ENCODE measurements at places on chromosomes 6 and 20.

GRCh38 chr6:72248621-72249020 lies 362.3 kb downstream of the RIMS1 start:
- no peak for DNase-seq

- DNase-seq, result no peak
Observed at GRCh38 chr6:21616005-21616404, 22.5 kb downstream of the SOX4 start.

DNA sequence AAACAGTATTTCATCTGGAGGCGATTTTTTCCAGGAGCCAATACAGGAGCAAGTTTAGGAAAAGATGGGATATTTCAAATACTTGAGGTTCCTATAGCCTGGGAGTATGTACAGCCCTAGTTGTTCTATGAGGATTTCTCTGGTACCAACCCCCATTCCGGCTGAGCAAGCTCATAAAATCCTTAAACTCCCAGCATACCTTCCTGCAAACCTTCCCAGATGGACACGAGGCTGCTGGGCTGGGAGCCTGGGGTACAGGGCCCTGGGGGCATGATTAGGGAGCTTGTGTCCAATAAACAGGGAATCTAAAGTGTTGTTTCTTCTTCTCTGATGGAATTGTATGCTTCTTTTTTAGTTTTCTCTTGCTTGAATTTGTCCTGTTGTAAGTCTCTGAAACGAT lies 1.5 kb downstream of the PRRC2A start:
- DNase-seq, result no peak

DNA sequence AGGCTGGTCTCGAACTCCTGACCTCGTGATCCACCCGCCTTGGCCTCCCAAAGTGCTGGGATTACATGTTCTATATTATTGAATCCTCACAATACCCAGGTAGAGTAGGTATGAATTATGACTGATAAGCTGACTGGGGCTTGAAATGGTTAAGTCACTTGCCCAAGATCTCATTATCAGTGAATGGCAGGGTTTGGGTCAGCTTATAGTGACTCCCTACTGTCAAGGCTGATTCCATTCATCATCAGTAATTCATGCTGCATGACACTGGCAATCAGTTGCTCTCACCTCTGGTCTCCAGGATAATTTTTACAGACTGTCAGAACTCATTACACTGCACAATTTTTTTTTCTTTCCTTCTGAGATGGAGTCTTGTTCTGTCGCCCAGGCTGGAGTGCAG lies 127.6 kb downstream of the KIF13A start:
- no peak for DNase-seq

DNA sequence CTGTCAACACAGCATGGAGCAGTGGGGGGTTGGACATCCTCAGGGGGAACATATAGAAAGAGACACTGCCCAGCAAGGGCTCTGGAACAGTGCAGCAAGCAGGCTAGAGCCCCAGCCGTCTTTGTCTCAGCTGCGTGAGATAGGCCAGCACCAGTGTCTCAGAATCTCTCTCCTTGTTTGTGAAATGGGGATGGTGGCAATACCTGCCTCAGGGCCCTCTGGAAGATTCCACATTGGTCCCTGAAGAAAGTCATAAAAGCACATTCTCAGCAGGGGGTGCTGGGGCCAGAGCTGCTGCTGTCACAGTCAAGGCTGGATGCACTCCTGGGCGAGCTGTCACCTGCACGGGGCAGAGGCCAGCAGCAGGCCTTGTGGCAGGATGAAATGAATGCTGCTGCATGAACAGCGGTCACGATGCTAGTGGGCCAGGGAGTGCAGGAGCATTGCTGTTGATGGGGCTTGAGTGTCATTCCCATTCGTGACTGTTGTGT lies 121.7 kb downstream of the SYCP2 start:
- DNase-seq, result no peak

DNA sequence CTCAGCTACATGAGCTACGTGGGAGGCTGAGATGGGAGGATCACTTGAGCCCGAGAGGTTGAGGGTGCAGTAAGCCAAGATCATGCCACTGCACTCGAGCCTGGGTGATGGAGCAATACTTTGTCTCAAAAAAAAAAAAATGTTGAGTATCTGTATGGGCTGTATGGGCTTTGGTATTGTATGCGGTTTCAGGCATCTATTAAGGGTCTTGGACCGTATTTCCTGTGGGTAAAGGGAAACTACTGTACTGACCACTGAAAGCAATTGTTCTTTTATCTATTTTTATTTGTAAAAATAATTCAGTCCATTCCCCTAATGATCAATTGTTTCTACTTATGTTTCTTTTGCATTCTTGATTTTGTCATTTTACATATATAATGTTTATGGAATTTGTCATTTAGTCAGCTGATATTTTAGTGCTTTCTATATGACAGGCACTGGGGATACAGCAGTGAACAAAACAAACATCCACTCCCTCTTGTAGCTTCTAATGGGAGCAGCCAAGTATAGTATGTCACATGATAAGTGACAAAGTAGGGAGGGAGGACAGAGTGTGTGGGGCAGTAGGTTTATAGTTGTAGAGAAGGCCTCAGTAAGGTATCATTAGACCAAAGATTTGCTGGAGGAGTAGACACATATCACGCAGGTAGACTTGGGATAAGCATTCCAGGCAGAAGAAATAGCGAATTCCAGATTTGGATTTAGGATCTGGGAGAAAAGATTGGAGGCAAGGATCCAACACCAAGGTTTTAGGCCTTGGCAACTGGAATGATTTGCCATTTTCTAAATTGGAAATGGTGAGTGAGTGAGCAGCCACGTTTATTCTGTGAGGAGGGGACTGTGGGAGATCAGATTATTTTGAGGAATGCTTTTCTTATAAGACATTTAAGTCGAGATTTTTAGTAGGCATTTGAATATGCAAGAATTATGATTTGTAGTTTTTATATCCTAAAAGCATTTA lies 6.0 kb downstream of the PCMT1 start:
- DNase-seq, result peak; percentile 33

DNA sequence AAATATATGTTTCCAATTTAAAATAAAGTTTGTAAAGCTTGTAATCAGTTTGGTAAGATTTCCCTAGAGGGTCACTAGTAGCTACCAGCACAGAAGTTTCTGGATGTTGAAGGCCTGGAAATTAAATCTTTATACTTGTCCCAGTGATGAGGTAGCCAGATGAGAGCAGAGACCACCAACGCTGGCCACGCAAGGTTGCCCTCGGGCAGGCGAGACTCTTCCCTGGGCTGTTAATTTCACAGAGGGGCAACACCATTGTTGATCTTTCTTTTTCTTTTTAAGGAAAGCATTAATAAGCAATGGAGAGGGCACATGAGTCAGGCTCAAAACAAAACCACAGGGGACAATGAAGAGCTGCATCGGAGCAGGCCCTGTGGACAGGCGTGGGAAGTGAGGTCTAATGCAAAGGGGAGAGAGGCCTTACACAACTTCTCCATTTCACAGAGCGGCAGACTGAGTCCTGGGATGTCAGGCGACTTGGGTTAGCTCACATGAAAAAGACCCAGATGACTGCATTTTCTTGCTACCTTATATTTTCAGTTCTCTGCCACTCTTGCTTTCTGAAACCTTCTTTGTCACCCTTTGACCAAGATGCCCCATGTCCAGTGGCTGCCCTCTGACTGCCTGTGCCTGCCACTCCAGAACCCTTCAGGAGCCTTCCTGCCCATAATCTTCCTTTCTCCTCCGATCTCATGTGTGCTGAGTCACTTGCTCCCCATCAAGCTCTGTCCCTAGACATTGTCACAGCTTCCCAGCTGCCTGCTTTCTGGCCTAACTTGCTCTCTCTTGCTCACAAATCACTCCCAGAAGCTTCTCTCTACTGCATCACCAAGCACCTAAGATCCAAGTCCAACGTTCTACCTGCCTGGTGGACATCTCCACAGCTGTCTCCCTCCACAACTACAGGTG lies 107.7 kb upstream of the CDYL start:
- peak; percentile 67 for DNase-seq

DNA sequence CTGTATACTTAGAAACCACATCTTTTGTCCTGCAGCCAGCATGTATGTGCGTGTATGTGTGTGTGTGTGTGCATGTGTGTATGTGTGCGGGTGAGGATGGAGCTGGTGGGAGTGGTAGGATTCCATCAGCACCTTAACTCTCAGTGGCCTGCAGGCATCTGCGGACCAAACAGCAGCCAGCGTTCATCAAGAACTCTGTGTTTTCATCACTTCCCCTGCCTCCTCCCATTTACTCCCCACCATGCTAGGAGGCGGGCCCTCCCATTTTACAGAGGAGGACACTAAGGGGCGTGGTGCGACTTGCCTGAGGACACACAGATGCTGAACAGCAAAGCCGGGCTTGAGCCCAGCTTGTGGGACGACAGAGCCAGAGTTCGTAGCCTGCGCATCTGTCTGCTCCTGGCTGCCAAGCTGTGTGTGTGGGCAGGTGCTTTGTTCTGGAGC lies 8.9 kb downstream of the VSTM2L start:
- peak; percentile 14 for DNase-seq

DNA sequence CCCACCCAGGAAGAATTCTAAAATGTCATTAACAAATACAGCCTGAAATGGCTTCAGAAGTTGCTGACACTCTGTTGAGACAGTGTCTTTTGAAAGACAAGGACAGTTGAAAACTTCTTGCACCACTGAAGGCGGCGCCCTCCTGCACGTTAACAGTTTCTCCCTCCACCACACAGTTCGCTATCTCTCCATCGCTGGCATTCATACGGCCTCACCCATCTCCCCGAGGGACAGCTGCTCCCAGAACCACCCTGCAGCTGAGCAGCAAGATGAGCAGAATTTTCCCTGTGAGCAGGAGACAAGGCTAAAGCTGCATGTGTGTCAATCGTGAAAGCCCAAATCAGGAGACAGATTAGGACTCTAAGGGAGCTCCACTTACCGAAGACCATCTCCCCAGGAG lies 113.3 kb downstream of the LY86 start:
- no peak for DNase-seq

GRCh38 chr6:13431861-13432465 lies 55.4 kb downstream of the GFOD1 start:
- peak; percentile 69 for DNase-seq

- no peak for DNase-seq
Observed at GRCh38 chr6:167470836-167471547, 146.1 kb downstream of the TTLL2 start.

GRCh38 chr20:37521061-37521771 lies at the start of gene NNAT:
Gene NNAT, plus strand, starts transcription at chr20:37521250. Its CDS starts 82 bp downstream, at chr20:37521332.
- DNase-seq, result no peak

- DNase-seq, result no peak
Observed at GRCh38 chr6:17001188-17001587, 100.7 kb upstream of the STMND1 start.

- no peak for DNase-seq
Observed at GRCh38 chr20:24765316-24766142, 183.5 kb upstream of the CST7 start.

- no peak for DNase-seq
Observed at GRCh38 chr20:7959484-7959883, 19.2 kb upstream of the HAO1 start.

- no peak for DNase-seq
Observed at GRCh38 chr6:23523771-23524170, 602.2 kb upstream of the NRSN1 start.

- DNase-seq, result no peak
Observed at GRCh38 chr6:106051226-106051625, 34.9 kb upstream of the PRDM1 start.

GRCh38 chr6:102229271-102229670 lies 835.8 kb downstream of the GRIK2 start:
- no peak for DNase-seq

- DNase-seq, result peak; percentile 85
Observed at GRCh38 chr20:46307139-46307998, 929 bp downstream of the CDH22 start.

GRCh38 chr20:43188234-43188653 lies 1.5 kb downstream of the PTPRT start:
- no peak for DNase-seq

GRCh38 chr6:29958921-29959320 lies 16.6 kb downstream of the HLA-A start:
- peak; percentile 66 for DNase-seq

DNA sequence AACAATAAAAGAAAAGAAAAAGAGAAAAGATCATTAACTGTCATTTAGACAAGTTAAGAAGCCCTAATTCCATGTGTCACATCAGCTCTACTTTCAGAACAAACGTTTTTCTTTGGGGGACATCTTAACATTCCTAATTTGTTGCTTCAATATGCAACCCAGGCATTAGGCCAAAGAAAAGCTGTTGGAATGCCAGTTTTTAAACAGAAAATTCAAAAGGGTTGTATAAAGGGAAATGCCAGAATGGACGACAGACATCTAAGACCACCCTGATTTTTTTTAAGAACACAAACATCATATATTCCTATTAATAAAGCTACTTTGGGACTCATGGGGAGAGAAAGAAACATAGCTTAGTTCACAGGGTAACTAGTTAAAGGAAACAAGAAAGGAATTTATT lies 315.0 kb downstream of the GMDS start:
- no peak for DNase-seq

GRCh38 chr20:39294137-39294725 lies 332.1 kb downstream of the DHX35 start:
- no peak for DNase-seq

DNA sequence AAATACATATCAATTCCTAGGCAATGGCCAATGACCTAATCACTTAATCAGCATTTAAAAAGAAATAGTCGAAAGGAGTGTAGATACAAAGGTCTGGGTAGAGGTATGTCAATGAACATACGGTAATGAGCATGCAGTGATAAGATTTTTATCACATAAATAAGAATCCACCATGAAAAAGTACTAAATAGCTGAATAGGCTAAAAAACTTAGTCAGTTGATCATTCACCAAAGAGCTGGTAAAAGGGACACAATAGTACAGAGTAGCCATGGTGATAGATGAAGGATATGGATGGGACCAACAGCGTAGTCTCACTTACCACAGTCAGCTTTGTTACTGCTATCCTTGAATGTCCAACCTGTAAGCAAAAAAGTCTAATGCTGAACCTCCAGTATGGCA lies 1018.6 kb upstream of the EYS start:
- no peak for DNase-seq

- peak; percentile 43 for DNase-seq
Observed at GRCh38 chr6:31557443-31558317, 10.3 kb downstream of the NFKBIL1 start.

- DNase-seq, result no peak
Observed at GRCh38 chr6:157988700-157989063, 7.0 kb downstream of the SYNJ2 start.

GRCh38 chr20:54822386-54822785 lies 347.0 kb downstream of the DOK5 start:
- no peak for DNase-seq

DNA sequence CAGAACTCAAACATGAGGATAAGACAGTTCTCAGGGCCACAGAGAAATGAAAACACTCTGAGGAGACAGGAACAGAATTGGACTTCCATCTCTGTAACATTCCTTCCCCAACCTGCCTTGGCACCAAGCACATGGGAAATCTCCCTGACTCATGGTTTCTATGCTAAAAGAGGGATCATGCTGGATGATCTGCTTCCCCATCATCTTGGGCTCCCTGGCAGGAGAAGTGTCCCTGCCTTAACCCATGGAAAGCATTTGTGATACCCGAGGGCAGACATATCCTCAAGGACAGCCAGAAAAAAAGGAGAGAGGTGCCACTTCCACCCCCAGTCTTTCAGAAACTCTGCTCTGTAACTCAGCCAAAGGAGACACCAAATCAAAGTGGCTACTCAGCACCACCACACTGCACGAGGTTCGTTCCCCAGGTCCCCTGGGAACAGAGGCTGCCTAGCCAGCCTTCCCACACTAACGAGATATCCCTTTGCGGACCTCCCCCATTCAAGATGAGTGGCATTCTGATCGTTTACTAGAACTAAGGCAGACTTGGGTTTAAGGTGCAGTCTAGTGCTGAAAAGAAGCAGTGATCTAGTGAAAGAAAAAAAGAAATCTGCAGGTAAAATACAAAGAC lies 34.8 kb downstream of the BLOC1S5 start:
- DNase-seq, result no peak

GRCh38 chr6:79186564-79186963 lies 47.9 kb downstream of the HMGN3 start:
- DNase-seq, result no peak

GRCh38 chr20:4956200-4956810 lies 45.0 kb downstream of the SLC23A2 start:
- peak; percentile 78 for DNase-seq
